Right lobe of liver (tissue), 6 donors: ENCODE measurements at places on chromosomes 13 and 19.
A peak's percentile ranks its signal among the peaks of the same experiment; 100 is the strongest.

DNA sequence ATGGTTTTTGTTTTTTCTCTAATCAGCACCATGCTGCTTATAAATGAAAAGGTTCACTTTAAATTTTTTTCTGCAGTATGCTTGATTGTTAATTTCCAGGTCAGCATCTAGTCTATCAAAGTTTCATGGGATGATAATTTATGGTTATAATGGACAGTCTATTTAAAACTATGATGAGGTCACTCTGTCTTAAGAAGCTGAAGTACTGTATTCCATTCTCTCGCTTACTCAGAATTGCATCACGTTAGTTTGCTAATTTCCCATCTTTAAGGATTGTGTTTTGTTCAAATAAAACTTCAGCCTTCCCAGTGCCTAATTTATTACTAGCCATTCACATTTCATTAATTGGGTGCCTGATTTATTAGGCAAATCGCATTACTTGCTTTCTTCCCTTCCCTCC is 94.3 kb downstream of the GPC6 start:
- DNase-seq, result no peak

- no peak for DNase-seq
These were observed 119.5 kb downstream of the LRCH1 start for GRCh38 chr13:46672338-46673090.

DNA sequence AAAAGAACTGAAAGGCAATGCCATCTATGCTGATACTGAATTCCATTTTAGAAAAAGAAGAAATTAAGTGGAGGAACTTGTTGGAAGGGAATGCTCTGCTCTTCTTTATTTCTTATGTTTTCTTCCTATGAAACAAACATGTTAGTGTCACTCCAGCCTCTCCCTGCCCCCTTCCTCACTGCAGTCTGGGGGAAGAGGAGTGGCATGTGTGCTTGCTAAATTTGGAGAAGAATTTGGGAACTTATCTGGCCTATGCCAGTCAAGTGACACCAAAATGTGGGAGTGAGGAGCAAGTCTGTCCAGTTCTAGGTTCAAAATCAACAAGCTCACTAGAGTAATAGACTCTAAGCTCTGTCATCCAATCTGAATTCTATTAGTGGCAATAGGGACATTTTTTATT is 214.6 kb downstream of the RBM26 start:
- no peak for DNase-seq

DNA sequence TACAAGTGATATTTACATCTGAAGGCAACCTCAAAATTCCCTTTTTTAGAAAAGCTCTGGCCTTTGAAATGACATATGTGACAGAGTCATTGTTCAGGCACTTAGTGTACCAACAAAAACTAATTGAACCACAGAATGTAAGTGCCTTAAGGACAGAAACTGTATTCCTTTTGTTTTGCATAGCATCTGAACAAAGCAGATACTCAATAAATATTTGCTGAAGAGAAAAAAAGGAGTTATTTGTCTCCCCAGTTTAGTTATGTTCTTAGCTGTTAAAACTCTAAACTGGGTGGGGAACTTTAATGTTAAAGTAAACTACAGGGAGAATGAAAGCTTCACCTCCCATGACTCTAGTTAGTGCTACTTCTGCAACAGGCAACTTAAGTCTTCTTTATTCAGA is 56.8 kb upstream of the KLF5 start:
- no peak for DNase-seq

DNA sequence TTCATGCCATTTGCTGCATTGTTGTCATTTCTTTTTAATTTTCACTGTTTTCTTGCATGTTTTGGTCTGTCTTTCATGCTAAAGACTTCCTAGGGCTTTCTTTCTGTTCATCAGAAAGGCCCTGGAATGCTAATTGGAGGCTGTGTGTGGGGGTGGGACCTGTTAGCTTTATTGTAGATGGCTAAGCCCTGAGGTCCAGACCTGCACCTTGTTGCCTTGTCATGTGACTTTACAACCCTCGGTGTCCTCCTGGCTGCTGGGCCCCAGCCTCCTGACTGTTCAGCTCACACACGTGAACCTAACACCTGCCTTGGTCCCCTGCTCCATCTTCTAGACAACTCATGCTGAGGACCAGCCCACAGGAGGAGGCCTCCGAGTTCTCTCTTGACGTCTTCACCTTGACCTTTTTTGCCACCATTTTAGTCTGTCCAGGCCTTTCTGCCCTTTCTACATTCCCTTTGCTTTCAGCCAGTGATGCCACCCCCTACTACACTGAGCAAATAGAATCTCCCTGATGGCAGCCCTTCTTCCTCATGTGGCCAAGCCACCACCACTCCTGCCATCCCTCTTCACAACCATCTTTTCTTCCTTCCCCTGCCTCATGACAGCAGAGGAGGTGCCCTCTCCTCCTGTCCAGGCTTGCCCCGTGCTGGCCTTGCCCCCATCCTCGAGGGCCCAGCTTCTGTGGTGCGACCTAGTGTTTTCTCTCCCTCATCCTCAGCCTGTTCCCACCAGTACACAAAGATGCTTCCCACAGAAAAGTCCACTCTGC is 41.4 kb upstream of the GPI start:
- no peak for DNase-seq

DNA sequence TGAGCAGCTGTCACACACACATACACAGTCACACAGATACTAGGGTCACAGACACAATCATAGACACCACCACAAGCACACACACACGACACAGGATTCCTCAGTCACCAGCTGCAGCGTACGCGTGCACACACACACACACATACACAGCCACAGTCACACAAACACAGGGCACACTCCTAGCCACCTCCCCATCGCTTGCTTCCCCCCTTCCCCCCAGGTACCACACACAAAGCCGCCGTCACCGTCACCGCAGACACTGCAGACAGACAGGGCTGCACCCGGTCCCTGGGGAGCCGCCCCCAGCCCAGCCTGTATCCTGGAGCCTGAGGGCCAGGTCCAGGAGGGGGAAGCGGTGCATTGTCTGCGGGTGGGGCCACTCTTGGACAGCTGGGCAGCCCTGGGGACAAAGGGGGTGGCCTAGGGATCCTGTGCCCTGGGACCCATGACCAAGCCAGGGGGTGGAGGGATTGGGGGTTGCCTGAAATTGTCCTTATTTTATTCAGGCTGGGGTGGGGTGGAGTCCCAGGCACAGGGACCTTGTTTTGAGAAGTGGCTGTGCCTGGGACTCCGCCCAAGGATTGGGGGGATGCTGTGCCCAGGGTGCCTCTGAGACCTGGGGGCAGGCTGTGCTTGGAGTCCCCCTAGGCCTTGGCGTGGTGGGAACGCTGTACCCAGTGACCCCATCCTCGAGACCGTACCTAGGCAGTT is 957 bp downstream of the NUMBL start:
- DNase-seq, result no peak

- DNase-seq, result no peak
These were observed 955.4 kb downstream of the EFNB2 start for GRCh38 chr13:105579821-105580710.

DNA sequence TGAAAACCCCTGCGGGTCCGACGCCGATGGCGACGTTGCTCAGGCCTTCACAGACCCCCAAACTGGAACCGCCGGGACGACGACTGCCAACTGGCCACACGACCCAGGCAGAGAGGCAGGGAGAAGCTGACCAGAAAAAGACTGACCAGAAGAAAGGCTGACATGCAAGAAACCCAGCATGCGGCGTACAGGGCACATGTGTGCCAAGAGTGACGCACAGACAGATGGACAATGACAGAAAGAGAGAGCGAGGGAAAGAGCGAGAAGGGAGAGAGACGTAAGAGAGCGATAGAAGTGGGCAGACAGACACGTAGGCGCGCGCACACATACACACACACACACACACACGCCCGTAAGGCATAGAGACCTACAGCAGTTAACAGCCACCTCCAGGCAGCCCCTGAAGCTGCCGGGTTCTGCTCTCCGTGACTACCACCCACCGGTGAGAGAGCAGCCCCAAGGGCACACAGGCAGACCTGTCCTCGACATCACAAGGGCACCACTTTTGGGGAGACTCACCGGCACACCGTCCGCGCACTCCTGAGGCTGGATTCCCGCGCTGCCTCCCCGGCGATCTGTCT is 67.2 kb upstream of the ZNF527 start:
- DNase-seq, result no peak

- no peak for DNase-seq
These were observed 885.2 kb downstream of the PCDH9 start for GRCh38 chr13:66344805-66345517.

GRCh38 chr13:105471673-105472072 is 1063.8 kb downstream of the EFNB2 start:
- no peak for DNase-seq

GRCh38 chr13:51220706-51221105 is 1.5 kb upstream of the FAM124A start:
- no peak for DNase-seq

DNA sequence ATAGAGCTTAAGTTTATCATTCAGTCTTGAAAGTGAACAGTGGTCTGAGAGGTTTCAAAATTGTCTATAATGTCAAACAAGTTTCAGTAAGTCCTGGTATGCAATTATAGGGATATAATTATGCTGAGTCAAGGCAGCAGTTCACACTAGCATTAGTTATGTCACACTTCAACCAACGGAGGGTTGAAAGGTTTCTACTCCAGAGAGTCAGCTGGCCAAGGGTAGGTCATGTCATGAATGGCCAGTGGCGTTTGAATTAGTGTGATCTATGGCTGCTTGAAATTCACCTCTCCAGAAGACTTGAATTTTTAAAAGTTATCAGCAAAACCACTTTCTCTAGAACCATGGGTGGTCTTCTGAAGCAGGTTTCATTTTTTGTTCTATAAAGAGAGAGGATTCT is 108.6 kb downstream of the TNFRSF19 start:
- no peak for DNase-seq

- DNase-seq, result no peak
These were observed 18.7 kb downstream of the CEBPA start for GRCh38 chr19:33283589-33283988.

- no peak for DNase-seq
These were observed at the start of gene LPAR6 for GRCh38 chr13:48412881-48413351. TSS of gene LPAR6 (minus strand) at chr13:48413113. CDS start at chr13:48412423, 690 bp downstream.

- no peak for DNase-seq
These were observed 19.9 kb upstream of the PNMA8C start for GRCh38 chr19:46448601-46449000.

- no peak for DNase-seq
These were observed 180.6 kb downstream of the COG6 start for GRCh38 chr13:39836038-39836437.

GRCh38 chr13:98495627-98496478 is 81.1 kb downstream of the STK24 start:
- no peak for DNase-seq

DNA sequence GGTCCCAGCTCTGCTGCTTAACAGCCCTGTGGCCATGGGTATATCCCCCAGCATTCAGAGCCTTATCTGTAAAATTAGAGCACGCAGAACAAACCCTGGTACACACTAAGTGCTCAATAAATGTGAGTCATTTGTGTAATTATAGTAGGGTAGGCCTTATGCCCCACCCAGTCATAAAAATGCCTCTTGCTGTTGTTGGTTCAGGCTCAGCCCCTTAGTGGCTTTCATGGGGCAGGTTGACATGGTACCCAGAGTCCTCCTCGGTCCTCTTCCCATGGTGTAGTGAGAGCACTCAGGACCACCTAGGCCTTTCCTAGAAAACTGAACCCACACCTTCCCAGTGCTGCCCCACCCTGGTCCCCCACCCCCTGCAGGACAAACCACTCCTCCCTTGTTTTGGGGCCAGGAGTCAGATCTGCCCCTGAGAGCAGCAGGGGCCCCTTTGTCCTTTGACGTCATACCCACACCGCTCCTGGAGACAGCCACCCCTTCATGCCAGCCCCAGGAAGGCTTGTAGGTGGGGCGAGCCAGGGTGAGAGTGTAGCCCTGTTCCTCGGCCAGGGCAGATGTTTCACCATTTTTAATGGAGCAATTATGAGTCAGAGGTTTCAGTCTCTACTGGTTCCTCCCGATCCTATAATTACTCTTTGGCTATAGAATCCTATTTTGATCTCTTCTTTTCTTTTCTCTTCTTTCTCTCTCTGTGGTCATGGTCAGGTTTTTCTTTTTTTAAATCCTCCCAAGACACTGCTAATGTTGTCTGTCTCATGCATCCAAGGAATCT is 36.8 kb downstream of the ACTN4 start:
- DNase-seq, result no peak

DNA sequence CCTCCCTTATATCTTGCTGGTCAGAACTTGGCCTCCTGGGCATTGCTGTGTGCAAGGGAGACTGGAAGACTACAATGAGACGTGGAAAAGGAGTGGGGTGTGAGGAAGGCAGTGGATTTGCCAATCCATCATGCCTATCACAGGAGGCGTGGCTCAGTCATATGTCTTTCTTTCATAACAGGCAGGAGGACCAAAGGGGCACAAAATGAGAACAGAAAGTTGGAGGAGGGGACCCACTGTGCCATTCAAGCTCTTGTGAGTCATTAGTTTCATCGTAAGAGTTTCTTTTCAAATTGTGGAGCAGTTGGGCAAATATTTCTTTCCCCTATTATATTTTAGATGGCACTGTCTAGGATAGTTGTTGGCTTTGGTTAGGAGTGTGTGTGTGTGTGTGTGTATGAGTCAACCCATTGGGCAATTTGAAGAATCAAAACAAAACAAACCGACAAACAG is 471.5 kb downstream of the TSHZ3 start:
- no peak for DNase-seq

GRCh38 chr13:47650209-47650608 is 350.9 kb downstream of the SUCLA2 start:
- DNase-seq, result no peak

GRCh38 chr19:7515645-7516151 is at the start of gene ZNF358:
TSS of gene ZNF358 (plus strand) at chr19:7516103. CDS start at chr19:7519243, 3,140 bp downstream.
- peak; percentile 77 for DNase-seq

- no peak for DNase-seq
These were observed 22.1 kb downstream of the LATS2 start for GRCh38 chr13:21039097-21039800.

- no peak for DNase-seq
These were observed 31.7 kb downstream of the DNAJC15 start for GRCh38 chr13:43054803-43055802.

DNA sequence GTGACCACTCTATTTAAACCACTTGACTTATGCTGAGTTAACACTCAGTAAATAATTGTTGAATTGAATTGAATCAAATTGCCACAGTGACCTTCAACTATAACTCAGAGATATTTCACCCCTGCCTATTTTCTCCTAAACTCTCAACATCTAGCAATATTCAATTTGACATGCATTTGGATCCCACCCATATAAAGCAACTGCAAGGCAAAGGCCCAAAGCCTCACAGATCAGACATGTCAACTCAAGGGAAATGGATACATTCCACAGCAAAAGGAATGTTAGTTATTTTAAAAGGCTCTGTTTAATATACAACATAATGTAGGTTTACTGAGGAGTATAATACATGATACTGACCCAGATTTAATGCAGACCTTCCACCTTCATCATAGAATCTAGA is 107.4 kb downstream of the KCTD12 start:
- DNase-seq, result no peak
